ENCODE measurements at places on chromosomes 13 and 19.

DNA sequence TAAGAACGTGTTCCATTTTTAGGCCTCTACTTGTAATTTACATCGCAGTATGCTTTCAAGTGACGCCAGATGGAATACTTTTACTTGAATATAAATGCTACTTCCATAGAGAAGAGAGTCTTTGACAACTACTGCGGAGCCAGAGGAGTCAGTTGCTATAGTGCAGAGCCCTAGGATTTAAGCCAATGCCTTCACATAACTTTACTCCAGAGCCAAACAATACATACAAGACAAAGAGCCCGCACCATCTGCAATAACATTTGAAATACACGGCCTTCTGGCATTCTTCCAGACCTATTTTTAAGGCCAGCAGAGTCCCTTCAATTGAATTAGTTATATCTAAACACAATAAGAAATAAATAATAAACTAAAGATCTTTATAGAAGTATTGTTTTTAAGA, 59.4 kb downstream of the XPO4 start:
- peak; percentile 68 for DNase-seq

DNA sequence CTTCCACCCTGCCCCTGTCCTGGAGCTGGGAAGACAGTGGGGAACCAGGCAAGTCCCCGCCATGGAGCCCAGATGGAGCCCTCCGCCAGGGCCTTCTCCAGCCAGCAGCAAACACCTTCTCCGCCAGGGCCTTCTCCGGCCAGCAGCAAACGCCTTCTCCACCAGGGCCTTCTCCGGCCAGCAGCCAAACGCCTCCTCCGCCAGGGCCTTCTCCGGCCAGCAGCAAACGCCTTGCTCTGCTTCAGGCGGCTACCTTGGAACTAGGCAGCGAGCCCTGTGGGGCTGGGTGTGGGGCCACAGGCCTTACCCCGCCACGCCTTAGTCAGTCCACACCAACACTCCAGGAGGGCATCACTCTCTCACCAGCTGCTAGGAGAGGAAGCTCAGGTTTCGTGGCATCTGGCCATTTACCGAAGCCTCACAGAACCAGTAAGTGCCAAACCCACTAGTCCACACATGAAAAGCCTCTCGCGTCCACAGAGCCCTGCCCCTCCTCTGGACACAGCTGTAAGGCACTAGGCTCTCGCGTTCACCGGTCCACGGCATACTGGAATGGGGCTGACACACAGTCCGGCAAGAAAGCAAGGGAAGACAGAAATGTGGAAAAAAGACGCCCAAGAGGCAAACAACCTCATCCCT, 41.0 kb downstream of the MLLT1 start:
- peak; percentile 62 for DNase-seq

DNA sequence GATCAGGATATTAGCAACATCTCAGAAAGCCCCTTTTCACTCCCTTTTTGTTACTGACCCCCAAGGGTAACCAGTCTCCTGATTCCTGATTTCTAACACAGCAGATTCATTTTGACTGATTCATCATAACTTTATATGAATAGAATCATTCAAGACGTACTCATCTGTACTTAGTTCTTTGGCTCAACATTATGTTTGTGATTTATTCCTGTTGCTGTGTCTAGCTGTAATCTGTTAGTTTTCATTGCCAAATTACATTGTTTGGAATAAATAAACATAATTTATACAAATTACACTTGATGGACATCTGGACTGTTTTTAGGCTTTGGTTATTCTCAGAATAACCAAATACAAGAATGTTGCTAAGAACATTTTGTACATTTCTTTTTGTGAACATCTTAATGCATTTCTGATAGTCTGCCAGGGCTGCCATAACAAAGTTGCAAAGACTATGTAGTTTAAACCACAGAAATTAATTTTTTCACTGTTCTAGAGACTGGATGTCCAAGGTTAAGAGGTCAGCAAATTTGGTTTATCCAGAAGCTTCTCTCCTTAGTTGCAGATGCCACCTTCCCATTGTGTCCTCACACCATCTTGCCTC, 62.8 kb upstream of the EDNRB start:
- no peak for DNase-seq

DNA sequence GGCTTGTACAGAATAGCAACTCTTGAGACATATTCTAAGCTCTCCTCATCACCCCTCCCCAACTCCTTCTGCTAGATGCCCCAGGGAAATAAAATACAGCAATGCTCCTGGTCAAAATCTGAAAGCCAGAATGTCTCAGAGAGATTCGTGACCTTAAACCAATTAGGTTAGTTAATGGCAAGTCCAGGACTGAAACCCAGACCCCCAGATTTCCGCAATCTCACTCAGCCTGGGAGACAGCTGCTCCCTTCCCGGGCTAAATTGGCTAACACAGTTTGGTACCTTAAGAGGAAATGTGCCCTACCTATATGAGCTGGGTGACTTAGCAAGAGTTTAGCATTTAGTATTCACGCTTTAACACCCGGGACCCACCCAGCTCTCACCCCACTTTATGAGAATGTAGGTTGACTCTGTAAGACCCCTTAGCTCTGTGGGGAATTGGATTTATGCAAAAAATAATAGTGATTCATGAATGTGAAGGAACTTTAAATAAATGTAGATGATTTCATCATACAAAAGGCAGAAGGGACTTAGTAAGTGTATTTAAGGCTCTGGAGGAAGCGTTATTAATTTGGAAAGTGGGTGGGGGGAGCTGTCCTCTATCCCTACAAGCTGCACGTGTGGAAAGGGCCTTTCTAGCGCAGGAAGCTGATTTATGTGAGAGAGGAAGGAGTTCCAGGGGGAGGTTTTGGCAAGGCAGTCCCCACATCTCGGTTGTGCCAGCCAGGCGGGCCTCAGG, 1.1 kb downstream of the DLEU7 start:
- no peak for DNase-seq

GRCh38 chr19:46990991-46991676, 28.5 kb upstream of the NPAS1 start:
- DNase-seq, result peak; percentile 87

DNA sequence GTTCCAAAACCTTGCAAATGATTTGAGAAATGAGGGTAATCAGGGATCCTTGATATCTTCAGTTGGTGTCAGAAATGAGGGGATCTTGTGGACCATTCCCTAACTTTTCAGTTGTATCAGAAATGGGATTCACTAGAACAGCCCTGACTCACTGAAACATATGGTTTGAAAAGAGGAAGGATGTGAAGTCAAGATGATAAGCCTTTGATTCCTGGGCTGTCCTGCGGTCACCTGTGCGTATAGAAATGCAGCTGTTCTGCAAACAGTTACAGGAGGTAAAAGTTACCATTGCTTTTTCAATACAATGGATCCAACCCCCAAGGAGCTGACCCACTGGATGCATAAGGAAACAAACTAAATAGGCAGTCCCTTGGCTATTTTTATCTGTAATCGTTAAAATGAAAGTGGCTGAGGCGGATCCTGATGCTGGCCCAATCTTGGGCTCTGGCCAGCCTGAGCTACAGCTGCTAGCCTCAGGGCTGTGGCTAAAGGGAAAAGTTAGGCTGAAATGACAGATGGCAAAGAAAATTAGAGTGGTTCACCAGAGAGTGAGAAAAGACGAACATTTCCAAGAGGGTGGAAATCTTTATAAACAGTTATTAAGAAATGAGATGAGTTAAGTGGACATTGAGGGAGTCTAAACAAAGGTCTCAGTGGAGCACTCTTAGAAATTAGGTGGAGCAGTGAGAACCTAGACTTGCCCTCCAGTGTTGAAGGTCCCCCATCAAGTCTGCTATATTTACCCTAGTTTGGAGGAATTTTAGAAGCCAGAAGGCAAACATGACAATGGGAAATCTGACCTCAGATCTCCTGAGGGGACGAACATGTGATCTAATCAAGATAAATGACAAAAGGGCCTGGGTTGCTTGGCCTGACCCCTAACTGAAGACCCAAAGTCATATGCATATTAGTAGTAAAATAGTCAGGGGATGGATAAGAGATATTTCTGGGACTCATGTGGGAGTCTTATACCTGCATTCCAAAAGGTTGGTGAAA, 7.6 kb downstream of the SIGLECL1 start:
- DNase-seq, result no peak

- DNase-seq, result peak; percentile 72
Observed at GRCh38 chr13:37118016-37118415, 12.6 kb upstream of the CSNK1A1L start.

DNA sequence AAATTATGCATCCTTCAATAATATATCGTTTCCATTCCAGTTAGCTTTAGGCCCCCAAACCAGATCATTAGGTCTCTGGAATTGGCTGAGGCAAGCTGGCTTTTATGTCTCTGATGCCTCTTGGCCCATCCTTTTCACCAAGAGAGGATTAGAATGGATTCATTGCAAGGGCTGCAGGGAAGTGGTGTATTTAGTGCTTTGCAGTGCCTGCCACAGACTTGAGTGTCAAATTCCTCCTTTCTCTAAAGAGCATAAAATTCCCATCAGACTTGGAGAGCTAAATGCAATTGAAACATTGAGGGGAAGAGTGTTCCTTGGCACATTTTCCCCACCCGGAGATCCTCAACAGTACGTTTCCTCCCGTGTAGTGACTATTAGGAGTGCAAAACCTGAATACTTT, 302.6 kb downstream of the ATP8A2 start:
- no peak for DNase-seq

DNA sequence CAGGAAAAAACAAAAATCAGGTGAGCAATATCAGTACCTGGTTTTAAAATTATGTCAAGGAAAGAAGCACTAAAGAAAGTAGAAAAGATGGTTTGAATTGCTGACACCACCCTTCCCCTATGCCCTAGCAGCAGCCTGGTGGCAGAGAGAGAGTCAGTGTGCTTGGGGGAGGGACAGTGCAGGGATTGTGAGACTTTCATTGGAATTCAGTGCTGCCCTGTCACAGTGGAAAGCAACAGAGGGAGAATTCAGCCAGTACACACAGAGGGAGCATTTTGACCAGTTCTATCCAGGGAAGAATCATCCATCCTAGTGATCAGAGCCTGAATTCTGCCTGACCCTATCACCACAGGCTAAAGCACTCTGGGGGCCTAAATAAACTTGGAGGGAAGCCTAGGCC, 222.4 kb upstream of the PCDH17 start:
- no peak for DNase-seq

- DNase-seq, result no peak
Observed at GRCh38 chr13:73622381-73622780, 511.8 kb downstream of the KLF12 start.

DNA sequence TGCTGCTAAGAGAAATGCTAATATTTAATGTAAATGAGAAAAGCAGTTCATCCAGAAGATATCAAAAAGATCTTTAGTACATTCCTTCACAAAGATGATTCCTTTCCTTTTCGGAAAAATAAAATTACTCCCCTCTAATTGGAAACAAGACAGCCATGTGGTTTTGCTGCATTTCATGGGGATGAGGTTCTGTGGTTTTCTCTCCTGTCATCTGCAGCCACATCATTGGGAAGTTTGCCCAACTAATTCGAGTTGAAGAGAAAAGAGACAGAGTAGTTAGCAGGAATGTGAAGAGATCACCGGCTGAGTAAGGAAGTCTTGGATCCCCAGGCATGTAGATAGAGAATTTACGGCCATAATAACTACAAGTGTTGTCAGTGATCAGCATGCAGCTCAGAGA, 122.1 kb downstream of the CYSLTR2 start:
- no peak for DNase-seq

GRCh38 chr13:64767054-64767453, 2463.1 kb downstream of the PCDH9 start:
- no peak for DNase-seq

GRCh38 chr13:35945368-35945767, 185.8 kb downstream of the DCLK1 start:
- no peak for DNase-seq

DNA sequence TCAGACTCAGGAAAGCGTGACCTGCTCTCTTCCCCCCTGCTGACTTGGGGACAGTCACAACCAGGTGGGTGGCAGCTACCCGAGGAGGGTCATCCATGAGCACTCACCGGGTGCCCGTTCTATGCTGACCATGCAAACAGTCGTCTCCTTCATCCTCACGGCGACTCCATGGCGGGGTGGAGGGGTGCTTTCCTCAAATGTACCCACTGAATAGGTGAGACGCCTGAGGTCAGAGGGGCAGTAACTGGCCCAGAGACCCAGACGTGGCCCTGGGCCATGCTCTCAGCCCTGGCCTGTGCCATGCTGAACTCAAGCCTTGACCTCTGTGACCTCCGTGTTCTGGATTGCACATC, 59.2 kb upstream of the TPM4 start:
- DNase-seq, result no peak

DNA sequence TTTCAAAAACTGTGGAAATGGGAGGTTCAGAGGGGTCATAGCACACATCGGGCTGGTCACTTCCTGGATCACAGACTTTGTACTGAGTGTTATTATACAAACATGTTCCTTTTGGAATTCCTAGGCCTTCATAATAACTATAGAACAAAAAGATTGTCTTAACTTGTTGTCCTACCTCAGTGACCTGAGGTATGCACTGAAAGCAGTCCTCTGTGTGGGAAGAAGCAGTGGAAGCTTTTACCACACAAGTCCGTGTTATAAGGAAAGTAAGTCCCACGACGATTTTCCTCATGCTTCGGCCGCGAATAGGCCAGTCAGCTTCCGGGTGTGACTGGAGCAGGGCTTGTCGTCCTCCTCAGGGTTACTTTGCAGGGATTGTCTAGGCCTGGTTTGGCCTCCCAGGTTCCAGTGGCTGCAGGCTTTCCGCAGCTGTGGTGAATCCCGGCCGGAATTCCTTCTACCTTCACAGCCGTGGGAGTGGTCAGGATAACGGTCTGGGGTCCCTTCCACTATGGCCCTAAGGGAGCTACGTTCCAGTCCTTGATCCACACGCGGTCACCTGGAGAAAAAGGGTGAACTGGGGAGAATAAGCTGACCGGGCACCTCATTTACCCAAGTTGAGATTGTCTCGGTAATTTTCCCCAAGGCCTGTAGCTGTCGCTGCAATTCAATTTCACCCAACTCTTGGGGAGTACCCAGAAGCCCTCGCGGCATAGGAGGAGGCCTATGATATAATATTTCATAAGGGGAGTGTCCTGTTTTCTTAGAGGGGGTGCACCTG, 16.0 kb downstream of the NAPSA start:
- DNase-seq, result no peak

DNA sequence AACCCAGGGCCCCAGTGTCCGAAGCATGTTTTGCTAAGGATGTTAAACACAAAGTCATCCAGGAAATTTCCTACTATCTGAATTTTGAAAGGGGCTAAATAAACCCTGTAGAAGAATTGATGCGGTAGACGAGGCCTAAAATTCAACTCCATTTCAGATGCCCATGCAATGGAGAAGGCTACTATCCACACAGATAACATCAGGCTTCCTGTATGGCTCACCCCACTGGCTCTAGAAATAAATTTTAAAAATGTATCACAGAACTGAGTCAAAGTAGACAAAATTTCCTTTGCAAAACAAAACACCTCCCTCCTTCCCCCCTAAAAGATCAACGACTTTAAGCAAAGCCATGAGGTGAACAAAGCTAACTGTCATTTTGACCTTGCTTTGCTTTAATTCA, 188.4 kb downstream of the ABCC4 start:
- no peak for DNase-seq

GRCh38 chr13:40476175-40476958, 190.1 kb downstream of the FOXO1 start:
- DNase-seq, result no peak

GRCh38 chr13:48400850-48401291, 12.0 kb downstream of the LPAR6 start:
- DNase-seq, result no peak

Data from heart left ventricle (tissue), 16 donors.